ENCODE measurements at places on chromosomes 7 and 10.

DNA sequence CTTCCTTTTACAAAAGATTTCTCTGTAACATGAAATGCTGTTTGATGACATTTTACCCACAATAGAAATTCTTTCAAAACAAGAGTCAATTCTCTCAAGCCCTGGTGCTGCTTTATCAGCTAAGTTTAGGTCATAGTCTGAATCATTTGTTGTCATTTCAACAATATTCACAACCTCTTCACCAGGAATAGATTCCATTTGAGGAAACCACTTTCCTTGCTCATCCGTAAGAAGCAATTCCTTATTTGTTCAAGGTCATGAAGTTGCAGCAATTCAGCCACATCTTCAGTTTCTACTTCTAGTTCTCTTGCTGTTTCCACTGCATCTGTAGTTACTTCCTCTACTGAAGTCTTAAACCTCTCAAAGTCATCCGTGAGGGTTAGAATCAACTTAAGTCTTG is 315.3 kb downstream of the TYW1 start:
- DNase-seq: no peak

DNA sequence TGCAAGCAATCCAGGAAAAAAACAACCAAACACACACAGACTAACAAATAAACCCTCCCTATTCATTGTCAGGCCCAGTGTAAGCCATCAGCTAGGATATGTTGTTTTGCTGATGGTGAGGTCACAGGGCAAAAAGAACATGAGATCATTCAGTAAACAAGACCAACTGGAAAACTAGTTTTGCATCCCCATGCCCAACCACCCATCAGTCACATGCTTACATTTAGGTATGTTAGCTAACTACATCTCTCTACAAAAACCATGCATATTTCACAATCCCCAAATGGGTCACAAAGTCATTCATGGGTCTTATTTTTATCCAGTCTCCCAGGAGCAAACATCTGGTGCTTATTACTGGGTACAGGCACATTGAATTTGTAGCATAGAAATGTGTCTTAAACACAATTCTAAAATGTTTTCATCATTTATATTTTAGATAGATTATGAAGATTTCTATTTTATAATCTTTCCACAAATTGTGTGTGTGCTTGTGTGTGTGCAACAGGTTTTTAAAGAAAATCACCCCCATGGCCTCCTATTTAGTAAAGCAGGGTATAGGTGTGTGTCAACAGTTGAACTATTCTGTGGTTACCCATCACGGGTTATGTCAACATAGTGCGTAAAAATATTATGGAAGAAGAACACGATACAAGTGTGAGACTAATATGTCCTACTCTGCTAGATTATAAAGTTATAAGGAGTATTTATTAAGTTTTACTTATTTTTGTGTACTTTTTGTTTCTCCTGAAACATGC is 103.8 kb upstream of the AKR1E2 start:
- DNase-seq: no peak

DNA sequence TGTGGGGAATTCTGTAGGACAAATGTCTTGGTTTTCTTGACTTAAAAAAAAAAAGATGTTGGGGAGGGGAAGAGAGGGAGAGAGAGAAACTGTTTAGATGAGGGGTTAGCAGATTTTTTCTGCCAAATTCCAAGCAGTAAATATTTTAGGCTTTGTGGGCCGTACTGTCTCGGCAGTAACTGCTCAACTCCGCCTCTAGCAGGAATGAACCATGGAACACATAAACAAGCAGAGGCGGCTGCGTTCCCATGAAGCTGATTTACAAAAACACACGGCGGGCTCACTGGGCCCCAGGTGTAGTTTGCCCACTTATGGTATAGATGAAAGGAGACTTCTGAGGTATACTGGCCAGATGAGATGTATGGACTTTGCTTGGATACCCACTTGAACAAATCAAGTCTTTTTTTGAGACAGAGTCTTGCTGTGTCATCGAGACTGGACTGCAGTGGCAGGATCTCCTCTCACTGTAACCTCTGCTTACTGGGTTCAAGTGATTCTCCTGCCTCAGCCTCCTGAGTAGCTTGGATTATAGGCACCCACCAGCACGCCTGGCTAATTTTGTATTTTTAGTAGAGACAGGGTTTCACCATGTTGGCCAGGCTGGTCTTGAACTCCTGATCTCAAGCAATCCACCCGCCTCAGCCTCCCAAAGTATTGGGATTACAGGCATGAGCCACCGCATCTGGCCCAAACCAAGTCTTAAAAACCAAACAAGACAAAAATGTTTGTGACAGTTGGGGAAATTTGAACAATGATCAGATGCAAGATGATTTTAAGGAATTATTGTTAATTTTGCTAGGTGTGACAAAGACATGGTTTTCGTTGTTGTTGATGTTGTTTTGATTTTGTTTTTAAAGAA is 9.7 kb upstream of the ADAMTS14 start:
- DNase-seq: no peak

DNA sequence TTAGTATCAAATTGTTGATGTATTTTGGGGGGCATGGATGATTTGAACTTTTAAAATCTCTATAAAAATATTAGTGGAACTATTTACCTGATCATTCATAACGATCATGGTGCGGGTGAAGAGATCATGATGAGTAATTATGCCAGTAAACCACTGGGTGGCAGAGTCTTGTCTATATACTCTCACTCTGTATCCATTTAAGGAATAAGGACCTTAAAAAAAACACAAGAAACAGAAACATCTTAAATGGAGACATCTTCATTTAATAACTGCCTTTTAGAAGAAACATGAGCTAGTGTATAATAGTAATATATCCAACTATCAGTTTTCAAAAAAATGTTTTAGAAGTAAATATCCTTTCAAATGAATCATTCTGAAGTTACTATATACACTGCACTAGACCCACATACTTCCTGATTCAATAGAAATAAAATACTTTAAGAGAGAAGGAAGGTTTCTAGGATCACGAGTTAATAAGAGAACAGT is 84.0 kb downstream of the NRBF2 start:
- peak; percentile 16 for DNase-seq

- DNase-seq: no peak
These were observed 383.2 kb downstream of the TCERG1L start for GRCh38 chr10:130928306-130928705.

DNA sequence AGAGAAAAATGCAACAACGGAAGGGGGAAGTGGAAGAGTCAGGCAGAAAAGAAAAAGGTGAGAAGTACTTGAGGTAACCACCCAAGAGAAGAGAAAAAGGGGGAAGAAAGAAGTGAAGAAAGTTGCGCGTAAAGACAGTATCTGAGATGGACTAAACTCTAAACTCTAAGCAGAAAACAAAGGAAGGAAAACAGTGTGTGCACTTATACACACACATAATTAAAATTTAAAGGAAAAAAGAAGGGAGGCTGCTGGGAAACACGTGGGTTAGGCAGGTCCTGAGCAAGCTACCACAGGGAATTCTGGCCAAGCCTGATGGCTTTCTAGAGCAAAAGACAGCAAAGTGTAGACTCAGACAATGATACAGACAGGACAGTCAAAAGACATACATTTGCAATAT is 78.0 kb downstream of the UBE2H start:
- no peak for DNase-seq

GRCh38 chr10:78470267-78471103 is 436.8 kb downstream of the RPS24 start:
- no peak for DNase-seq

GRCh38 chr10:130257897-130258296 is 121.7 kb downstream of the GLRX3 start:
- no peak for DNase-seq

DNA sequence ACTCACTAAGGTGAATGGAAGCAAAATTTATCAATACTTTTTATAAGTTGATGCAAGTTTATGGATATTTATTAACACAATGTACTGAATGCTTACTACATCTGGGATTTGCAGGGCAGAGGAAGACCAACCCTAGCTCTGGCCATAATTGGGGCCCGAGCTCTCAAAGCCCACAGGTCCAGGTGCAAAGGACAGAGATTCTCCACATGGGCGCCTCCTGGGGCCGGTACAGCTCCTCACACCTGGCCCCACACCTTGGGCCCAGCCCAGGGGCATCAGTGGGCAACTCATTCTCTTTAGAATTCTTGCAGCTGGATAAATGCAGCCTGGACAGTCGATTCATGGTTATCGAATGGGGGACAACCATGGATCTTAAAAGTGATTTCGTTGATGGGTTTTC is 47.1 kb downstream of the CALML3 start:
- no peak for DNase-seq

GRCh38 chr10:116877391-116877790 is 28.1 kb downstream of the ENO4 start:
- no peak for DNase-seq

GRCh38 chr10:49559476-49559875 is 20.6 kb upstream of the ERCC6 start:
- no peak for DNase-seq

DNA sequence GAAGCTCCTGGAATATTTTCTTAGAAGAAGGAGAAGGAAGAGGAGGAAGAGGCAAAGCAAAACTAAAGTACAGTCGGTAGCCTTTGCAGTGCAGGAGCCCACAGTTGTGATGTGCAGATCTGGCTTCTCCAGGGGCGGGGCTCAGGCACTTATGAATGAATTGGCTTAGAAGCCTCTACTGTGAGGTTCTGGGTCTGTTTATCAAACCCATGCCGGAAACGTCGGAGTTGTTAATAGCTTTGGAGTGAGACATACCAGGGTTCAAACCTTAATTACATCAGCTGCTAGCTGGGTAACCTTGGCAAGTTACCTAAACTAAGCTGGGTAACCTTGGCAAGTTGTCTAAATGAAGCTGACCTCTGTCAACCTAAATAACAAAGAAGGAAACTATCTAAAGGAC is 89.3 kb upstream of the PITRM1 start:
- no peak for DNase-seq

DNA sequence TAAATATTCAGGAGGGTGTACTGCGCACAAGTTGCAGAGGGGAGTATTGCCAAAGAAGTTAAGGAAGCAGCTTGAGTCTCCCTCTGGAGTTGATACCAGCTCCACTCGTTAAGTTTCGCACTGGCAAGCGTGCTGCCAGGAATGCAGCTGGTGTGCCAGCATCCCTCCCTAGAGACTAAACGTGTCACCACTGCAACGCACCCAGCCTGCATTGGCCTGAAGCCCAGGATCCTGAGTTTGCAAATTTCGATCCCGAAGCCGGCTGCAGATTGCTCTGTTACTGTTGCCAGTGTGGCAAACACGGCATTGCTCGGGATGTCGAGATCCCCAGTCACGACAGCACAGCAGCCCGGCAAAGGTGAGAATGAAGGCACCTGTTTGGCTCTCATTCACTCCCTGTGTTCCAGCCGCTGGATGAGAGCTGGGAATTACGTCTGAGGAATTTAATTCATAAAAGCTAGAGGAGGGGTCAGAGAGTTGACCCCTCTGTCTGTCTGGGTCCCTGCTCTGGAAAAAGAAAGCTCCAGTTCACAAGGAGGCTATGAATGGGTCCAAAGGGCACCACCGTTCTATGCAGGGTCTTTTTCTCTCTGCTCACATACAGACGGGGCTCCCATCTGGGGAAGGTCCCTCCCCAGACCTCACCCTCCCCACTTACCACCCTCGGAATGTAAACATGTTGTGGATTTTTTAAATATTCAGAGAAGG is 61.0 kb downstream of the NRP1 start:
- DNase-seq: no peak

DNA sequence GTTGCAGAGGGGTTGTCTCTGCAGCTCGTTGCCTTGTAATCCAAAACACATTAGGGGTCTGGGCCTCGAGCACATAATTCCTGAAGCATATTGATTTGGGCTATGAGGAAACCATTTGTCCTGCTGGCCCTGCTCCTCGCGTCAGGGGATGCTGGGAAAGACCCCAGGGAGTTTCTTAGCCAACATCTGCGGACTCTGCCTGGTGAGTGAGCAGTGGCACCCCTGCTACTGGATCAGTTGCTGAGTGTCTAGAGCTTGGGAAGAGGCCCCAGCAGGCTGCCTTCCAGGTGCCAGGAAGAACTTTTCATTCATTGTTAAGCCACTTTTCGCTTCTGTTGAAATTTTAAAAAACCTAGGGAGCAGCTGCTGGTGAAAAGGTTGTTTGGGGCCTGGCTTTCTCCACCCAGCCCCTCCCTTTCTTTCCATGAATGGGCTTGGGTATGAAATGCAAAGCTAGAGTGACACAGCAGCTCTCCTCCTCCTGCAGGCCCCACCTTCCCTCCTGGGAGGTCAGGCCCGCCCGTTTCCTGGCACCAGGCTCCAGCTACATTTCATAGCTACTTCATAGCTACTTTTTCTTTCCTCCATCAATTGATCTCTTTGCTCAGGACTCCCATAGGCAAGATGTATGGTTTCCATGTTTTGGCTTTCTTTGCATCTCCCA is 26.8 kb downstream of the TACR2 start:
- no peak for DNase-seq

GRCh38 chr10:131174651-131175540 is 136.6 kb downstream of the TCERG1L start:
- no peak for DNase-seq

- DNase-seq: no peak
These were observed 5.8 kb downstream of the ZSCAN25 start for GRCh38 chr7:99622596-99622995.

DNA sequence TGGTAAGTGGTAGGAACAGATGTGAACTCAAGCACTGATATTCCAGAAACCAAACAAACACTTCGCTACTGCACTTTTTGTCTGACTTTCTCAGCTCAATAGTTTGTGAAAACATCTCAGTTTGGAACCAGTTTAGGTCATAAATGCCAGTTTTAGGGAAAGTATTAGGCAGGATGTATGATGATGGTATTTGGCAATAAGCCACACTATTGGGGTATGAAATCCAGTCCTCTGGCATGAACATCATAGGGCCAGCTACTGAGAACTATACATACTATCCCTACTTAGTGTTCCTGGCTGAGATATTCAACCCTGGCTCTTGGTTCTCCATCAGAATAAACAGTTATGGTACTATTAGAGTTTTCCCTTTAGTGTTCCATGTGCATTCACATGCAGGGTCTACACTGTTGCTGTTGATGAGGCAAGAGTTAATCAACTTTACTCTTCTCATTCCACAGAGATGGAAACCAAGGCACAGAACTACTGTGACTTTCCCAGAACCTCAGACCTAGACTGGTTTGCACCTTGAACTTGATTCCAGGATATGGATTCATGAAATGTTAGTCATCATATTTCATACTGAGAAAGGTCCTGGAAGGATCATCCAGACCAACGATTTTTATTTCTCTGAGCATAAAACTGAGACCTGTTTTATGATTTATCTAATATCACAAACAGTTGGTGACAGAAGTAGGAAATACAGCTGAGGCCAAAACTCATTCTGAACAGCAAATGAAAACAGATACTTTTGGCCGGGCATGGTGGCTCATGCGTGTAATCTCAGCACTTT is 20.0 kb upstream of the IFIT2 start:
- no peak for DNase-seq

DNA sequence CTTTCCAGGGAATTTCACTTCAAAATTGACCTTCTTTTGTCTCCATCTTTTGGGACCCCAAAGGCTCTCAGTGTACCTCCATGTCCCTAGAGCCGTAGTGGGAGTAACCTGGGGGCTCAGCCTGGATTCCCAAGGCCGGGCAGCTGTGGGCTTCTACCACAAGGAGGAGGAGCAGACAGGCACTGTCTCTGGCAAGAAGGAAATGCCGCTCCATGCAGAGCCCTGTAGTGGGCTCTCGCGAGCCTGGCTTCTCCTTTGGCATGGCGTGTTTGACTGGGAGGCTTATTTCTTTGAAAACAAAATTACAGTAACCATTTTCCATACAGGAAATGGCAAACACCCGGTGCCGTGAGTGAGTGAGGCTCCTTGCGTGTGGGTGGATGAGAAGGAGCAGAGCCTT is 76.8 kb upstream of the FAM180A start:
- DNase-seq: no peak
